ENCODE measurements at places on chromosomes 13 and 19. TPM values are rescaled to one million over a fixed set of nuclear protein-coding genes. Genes with fewer than 3 reads are reported as not detected.

DNA sequence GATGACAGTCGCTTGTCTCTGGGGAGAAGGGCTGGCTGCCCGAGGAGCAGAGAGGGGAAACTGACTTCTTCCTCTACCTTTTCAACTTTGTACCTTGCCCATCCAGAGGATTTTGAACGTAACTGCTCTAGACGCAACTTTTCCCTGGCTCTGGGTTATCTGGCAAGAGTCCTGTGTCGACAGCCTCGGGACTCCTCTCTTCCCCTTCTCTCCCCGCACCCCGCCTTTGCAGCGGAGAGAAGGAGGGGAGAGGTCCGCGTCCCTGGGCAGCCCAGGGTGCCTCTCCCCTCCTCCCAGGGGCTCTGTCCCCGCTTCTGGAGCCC, 574 bp downstream of the SH3GL1 start:
- DNase-seq, result no peak

GRCh38 chr19:33621811-33622504, at the start of gene CHST8:
TSS of gene CHST8 (plus strand) at chr19:33621953. CDS start at chr19:33689262, 67,309 bp downstream.
- DNase-seq, result no peak

- DNase-seq, result no peak
Measured at GRCh38 chr13:96499656-96500055, 409.7 kb downstream of the HS6ST3 start.

- no peak for DNase-seq
Measured at GRCh38 chr13:45892513-45892912, 41.0 kb upstream of the SIAH3 start.

- DNase-seq, result no peak
Measured at GRCh38 chr19:5575590-5575989, 7.8 kb upstream of the TINCR start.

DNA sequence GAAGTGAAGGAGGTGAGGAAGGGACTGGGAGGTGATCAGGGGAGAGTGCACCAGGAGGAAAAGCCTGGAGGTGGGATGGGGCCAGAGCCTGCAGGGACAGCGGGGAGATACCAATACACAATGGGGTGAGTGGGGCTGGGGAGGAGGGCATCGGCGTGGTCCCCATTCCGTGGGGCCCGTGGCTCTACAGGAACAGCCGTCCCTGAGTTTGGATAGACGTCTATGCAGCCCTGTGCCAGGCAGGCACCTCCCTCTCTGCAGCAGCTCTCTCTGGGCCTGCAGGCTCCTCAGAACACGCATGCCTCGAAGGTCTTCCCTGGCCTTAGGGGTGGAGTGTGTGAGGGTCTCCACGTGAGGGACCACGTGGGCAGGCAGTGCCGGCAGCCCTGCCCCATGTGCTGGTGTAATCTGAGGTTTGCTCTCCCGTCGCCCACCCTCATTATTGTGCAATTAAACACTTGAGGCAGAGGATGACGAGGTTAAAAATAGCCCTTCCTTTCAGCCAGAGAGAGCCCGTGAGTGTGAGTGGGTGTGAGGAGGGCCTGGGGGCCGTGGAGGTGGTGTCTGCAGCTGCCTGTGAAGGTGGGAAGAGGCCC, 16.5 kb downstream of the C2CD4C start:
- DNase-seq, result no peak

- DNase-seq, result no peak
Measured at GRCh38 chr19:277581-278165, 13.5 kb downstream of the PLPP2 start.

DNA sequence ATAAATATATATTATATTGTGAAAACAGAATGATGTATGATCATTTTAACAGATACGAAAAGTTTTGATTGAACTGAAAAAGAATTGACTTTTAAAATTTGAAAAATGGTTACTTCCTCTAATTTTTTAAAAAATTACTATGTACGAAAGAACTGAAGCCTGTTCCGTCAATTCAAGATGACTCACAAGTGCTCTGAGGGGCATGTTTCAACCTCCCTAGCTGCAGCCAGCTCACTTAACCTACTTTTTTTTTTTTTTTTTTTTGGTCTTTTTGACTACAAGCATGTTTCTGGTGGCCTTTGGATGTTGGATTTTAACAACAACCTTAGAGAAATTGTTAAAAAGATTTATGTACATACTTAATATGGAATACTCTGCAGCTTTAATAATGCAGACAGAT, 1139.3 kb downstream of the DIAPH3 start:
- DNase-seq, result no peak

Gene EPSTI1
- total RNA-seq, result 0.44 TPM

Gene CLDN10
- total RNA-seq, result not detected

Gene OR7C1
- not detected for total RNA-seq

Gene STXBP2
- total RNA-seq, result 1.4 TPM
